ENCODE measurements at places on chromosomes 7 and 10. TPM values are rescaled to one million over a fixed set of nuclear protein-coding genes. Genes with fewer than 3 reads are reported as not detected.
A peak's percentile ranks its signal among the peaks of the same experiment; 100 is the strongest.

HOXA1 gene
- not detected for total RNA-seq

ADARB2 gene
- 1.3 TPM for total RNA-seq

MYL7 gene
- not detected for total RNA-seq

TMEM236 gene
- total RNA-seq = 0.94 TPM

KCNMA1 gene
- 168 TPM for total RNA-seq

- no peaks in the 10 kb centered on the region for H3K27me3 ChIP-seq
- no peaks in the 10 kb centered on the region for H3K4me1 ChIP-seq
- no peak overlapping the region for H3K4me3 ChIP-seq
- no peak overlapping the region for H3K27ac ChIP-seq
Observed at GRCh38 chr7:128322040-128322643, 21.6 kb downstream of the RBM28 start.

DNA sequence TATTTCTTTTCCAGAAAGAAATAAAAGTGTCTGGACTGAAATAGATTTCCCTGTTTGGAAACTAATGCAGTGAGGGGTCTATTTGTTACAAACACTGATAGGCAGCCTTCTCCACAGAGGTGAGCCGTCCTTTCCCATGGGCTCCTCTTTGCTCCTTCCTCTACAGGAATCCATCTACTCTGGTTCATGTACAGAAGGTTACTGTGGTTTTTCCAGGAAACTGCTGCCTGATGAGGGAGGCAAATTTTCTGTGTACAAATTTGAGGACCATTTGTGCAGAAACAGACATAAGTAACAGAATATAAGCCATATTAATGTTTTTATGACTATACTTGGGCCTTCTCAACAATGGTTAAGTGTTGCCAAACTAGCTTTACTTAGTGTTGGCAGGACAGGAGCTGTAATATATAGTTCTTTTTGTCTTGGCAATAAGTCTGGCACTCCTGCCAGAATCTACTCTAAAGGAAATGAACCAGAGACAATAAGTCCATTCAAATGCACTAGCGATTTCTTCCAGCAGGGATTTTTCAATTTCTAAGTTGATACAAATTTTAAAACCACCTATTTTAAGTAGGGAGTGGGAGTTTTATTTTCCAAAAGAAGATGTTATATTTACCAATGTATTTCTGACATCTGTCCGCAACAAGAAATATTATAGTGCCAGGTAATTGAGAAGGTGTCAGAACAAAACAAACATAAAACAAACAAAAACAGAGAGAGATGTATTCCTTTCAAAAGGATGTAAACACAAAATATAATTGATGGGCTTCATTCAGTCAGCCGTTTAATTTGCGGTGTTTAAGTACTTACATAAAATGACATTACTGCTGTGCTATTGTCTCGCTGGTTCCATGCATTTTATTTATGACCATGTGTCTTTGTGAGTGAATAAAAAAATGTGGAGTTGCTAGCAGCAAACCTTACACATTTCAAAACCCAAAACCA is 91.0 kb upstream of the NFE2L3 start:
- no peak overlapping the region for H3K27ac ChIP-seq

- no peak overlapping the region for H3K27ac ChIP-seq
- peaks cover 20% of the 10 kb centered on the region for H3K4me1 ChIP-seq
- no peak for ATAC-seq
Observed at GRCh38 chr7:1529383-1530116, 952 bp upstream of the MAFK start.

GRCh38 chr10:81959016-81959415 is 84.0 kb downstream of the NRG3 start:
- ATAC-seq = no peak
- H3K36me3 ChIP-seq = no peaks in the 10 kb centered on the region
- no peaks in the 10 kb centered on the region for H3K27me3 ChIP-seq

DNA sequence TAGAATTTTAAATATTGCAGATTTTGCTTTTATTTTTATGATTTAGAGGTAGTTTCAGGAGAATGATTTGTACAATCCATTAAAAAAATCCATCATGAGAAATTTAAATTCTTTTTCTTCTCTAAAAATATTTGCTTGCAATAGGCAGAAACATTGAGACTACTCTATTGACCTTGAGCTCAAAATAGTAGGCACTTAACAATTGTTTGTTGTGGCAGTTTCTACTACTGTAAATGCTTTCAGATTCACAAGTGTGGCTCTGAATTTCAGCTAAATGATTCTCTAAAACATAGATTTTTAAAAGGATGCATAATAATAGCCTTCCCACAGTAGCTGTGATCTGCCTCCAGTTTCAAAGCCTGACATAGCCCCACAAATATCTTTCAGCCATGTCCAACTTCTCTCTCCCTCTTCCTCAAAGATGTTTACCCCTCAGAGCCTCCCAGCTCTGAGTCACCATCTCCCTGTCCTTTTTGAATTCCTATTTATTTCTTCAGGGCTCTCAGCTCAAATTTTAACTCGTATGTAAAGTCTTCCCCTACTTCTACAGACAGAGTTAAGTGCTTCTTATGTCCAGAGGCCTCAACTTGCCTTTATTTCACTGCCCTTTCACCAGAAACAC is 160.5 kb downstream of the AOAH start:
- H3K4me3 ChIP-seq = no peak overlapping the region
- ATAC-seq = peak; percentile 58
- H3K27ac ChIP-seq = peak overlapping the region; percentile 52
- no peaks in the 10 kb centered on the region for H3K27me3 ChIP-seq
- H3K4me1 ChIP-seq = peaks cover 15% of the 10 kb centered on the region
- no peaks in the 10 kb centered on the region for H3K36me3 ChIP-seq

GRCh38 chr10:51918440-51918839 is 219.0 kb upstream of the CSTF2T start:
- ATAC-seq = no peak
- no peak overlapping the region for H3K27ac ChIP-seq
- no peaks in the 10 kb centered on the region for H3K4me1 ChIP-seq
- no peaks in the 10 kb centered on the region for H3K27me3 ChIP-seq

GRCh38 chr10:101221549-101221948 is 7.7 kb downstream of the LBX1 start:
- no peak overlapping the region for H3K4me3 ChIP-seq
- no peaks in the 10 kb centered on the region for H3K36me3 ChIP-seq
- H3K27me3 ChIP-seq = peaks cover 100% of the 10 kb centered on the region
- no peak for ATAC-seq

DNA sequence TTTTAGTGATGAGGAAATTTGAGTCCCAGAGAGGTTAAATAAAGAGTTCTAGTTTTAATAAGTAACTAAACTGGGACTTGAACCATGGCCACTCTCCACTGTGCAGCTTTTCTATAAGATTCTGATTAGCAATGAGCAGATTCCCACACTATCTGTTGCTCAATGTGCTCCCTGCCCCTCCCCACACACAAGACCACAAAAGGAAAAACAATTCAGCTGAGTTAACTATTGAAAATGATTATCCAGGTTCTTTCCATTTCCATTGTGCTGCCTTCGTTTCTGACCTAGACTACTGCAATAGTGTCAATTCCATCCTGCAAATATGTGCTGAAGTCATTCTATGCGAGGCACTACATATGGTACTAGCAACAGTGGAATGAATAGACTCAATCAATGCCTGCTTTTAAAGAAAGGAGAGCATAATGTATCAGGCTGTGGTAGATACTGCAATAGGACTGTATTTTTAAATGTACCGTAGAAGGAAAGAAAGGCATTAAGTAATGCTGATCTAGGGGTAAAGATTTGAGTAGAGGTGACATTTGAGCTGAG is 97.0 kb downstream of the SEMA3C start:
- no peaks in the 10 kb centered on the region for H3K27me3 ChIP-seq
- ATAC-seq = no peak
- H3K4me1 ChIP-seq = peaks cover 28% of the 10 kb centered on the region
- no peak overlapping the region for H3K4me3 ChIP-seq
- H3K36me3 ChIP-seq = no peaks in the 10 kb centered on the region

- H3K27me3 ChIP-seq = peaks cover 78% of the 10 kb centered on the region
- no peaks in the 10 kb centered on the region for H3K4me1 ChIP-seq
- no peaks in the 10 kb centered on the region for H3K36me3 ChIP-seq
- H3K27ac ChIP-seq = no peak overlapping the region
- no peak for ATAC-seq
Observed at GRCh38 chr7:157041004-157041403, 30.5 kb upstream of the MNX1 start.

GRCh38 chr7:3134745-3135144 is 91.1 kb upstream of the CARD11 start:
- no peak overlapping the region for H3K27ac ChIP-seq
- H3K27me3 ChIP-seq = peaks cover 14% of the 10 kb centered on the region
- no peaks in the 10 kb centered on the region for H3K36me3 ChIP-seq
- no peaks in the 10 kb centered on the region for H3K4me1 ChIP-seq

GRCh38 chr10:64508029-64508661 is 986.9 kb downstream of the REEP3 start:
- H3K27ac ChIP-seq = no peak overlapping the region
- no peak overlapping the region for H3K4me3 ChIP-seq
- H3K4me1 ChIP-seq = no peaks in the 10 kb centered on the region
- H3K27me3 ChIP-seq = no peaks in the 10 kb centered on the region
- no peak for ATAC-seq

DNA sequence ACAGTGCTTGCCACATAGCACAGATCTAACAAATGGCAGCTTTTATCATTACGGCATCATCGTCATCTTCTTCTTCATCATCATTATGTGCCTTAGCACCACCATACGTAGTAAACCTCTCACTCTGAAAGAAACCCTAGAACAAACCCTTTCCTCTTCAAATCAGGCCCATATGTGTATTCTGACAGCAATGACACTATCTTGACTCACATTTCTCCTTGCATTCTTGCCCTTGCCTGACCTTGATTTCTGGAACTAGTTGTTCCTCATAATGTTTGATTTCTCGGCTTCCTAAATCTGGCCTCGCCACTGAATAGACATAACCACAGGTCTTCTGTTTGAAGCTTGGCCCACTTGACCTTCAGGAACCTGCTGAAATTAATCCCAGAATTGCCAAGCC is 115.3 kb downstream of the DGKI start:
- H3K36me3 ChIP-seq = no peaks in the 10 kb centered on the region
- no peak for ATAC-seq
- no peaks in the 10 kb centered on the region for H3K4me1 ChIP-seq
- H3K27ac ChIP-seq = no peak overlapping the region

- no peaks in the 10 kb centered on the region for H3K27me3 ChIP-seq
- H3K4me3 ChIP-seq = no peak overlapping the region
- ATAC-seq = no peak
- no peak overlapping the region for H3K27ac ChIP-seq
- no peaks in the 10 kb centered on the region for H3K36me3 ChIP-seq
- no peaks in the 10 kb centered on the region for H3K4me1 ChIP-seq
Observed at GRCh38 chr7:14381306-14381705, 391.8 kb upstream of the ETV1 start.

DNA sequence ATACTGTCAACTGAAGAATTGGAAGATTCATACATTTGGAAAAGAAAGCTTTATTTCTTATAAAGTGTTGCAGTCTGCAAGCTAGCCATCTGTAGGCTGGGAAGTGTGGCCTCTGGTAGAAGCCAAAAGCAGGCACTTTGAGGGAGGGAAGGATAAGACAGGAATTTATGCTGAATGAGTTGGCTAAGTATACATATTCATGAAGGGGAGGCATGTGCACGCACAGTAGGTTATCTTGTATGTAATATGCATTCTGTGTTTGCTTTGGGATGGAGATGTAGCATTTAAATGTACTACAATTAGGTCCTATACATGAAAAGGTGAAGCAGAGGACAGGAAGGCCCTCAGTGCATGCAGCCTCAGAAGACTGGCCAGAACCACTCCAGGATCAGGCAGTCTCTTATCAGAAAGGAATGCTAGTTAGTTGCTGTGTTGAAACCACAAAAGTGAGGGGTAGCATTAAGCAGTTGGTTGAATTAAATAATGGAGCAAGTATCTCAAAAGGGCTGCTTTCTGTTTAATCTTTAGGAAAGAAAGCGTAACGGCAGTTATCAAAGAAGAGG is 40.9 kb downstream of the MYO3A start:
- no peak overlapping the region for H3K4me3 ChIP-seq
- no peaks in the 10 kb centered on the region for H3K4me1 ChIP-seq
- ATAC-seq = no peak
- H3K36me3 ChIP-seq = no peaks in the 10 kb centered on the region
- no peak overlapping the region for H3K27ac ChIP-seq

- no peaks in the 10 kb centered on the region for H3K27me3 ChIP-seq
- H3K27ac ChIP-seq = no peak overlapping the region
- no peaks in the 10 kb centered on the region for H3K4me1 ChIP-seq
- no peak for ATAC-seq
Observed at GRCh38 chr10:11687357-11687771, 54.8 kb upstream of the ECHDC3 start.

DNA sequence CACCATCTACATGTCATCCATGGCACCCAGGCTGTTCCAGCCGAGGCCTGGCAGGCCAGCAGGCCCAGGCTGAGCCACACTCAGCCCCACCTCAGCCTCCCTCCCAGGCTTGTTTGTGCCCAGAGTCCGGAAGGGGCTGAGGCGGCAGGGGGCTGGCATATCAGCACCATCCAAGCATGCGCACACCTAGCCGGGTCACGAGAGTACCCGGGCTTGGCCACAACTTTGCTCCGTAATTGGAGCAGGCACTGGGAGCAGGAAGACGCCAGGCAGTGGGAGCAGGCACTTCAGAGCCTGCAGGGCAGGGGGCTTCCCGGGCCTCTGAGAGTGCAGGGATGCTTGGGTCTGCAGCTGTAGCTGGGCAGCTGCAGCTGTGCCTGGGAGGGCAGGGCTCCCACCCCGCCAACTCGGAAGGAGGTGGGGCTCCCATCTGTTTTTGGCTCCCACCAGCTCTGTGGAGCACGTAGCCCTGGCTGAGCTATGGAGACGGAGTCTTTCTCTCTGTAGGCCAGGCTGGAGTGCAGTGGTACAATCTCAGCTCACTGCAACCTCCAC is 15.2 kb upstream of the TSPAN15 start:
- no peak overlapping the region for H3K27ac ChIP-seq
- no peak overlapping the region for H3K4me3 ChIP-seq
- H3K36me3 ChIP-seq = no peaks in the 10 kb centered on the region

- no peaks in the 10 kb centered on the region for H3K27me3 ChIP-seq
- H3K4me1 ChIP-seq = no peaks in the 10 kb centered on the region
- ATAC-seq = no peak
- no peak overlapping the region for H3K27ac ChIP-seq
- no peaks in the 10 kb centered on the region for H3K36me3 ChIP-seq
Observed at GRCh38 chr10:24152270-24152669, 56.7 kb upstream of the KIAA1217 start.

DNA sequence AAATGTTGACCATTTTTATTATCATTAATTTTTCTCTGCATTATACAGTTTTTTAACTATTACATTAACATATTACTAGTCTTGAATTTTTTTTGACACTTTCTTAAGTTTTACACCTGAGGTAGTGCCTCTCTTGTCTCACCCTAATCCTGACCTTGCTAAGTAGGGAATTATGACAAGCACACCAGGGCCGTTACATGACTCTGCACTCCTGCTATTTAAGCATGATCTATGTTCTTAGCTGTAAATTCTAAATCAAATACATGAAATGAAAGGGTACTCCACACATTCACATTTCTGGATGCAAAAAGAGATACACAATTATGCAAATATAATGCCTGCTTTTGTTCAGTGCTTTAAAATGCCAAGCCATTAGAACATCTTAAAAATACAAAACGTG is 23.6 kb downstream of the CPVL start:
- peaks cover 7% of the 10 kb centered on the region for H3K27me3 ChIP-seq
- no peaks in the 10 kb centered on the region for H3K36me3 ChIP-seq
- H3K4me1 ChIP-seq = no peaks in the 10 kb centered on the region

- no peaks in the 10 kb centered on the region for H3K4me1 ChIP-seq
- H3K36me3 ChIP-seq = no peaks in the 10 kb centered on the region
- H3K27me3 ChIP-seq = no peaks in the 10 kb centered on the region
- no peak overlapping the region for H3K27ac ChIP-seq
- no peak overlapping the region for H3K4me3 ChIP-seq
Observed at GRCh38 chr7:28002638-28003037, 178.0 kb downstream of the JAZF1 start.

GRCh38 chr10:38003588-38003987 is 6.9 kb upstream of the ZNF33A start:
- no peak for ATAC-seq
- H3K4me3 ChIP-seq = no peak overlapping the region
- no peaks in the 10 kb centered on the region for H3K36me3 ChIP-seq
- H3K27ac ChIP-seq = no peak overlapping the region
- H3K4me1 ChIP-seq = no peaks in the 10 kb centered on the region
